ENCODE measurements at places on chromosomes 16 and 17.

DNA sequence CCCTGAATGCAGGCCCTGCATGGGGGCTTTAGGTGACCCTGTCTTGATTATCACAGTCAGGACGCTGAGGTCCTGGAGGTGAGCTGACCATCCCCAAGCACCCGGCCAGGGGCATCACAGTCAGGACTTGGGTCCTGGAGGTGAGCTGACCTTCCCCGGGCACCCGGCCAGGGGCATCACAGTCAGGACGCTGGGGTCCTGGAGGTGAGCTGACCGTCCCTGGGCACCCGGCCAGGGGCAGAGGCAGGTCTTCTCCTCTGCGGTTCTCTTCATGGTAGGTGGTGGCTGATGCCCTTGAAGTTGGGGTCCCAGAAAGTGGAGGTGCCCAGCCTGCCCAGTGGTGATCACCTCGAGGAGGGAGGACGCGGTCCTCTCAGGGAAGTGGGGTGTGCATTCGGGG lies 36.2 kb upstream of the GSE1 start:
- DNase-seq = no peak

DNA sequence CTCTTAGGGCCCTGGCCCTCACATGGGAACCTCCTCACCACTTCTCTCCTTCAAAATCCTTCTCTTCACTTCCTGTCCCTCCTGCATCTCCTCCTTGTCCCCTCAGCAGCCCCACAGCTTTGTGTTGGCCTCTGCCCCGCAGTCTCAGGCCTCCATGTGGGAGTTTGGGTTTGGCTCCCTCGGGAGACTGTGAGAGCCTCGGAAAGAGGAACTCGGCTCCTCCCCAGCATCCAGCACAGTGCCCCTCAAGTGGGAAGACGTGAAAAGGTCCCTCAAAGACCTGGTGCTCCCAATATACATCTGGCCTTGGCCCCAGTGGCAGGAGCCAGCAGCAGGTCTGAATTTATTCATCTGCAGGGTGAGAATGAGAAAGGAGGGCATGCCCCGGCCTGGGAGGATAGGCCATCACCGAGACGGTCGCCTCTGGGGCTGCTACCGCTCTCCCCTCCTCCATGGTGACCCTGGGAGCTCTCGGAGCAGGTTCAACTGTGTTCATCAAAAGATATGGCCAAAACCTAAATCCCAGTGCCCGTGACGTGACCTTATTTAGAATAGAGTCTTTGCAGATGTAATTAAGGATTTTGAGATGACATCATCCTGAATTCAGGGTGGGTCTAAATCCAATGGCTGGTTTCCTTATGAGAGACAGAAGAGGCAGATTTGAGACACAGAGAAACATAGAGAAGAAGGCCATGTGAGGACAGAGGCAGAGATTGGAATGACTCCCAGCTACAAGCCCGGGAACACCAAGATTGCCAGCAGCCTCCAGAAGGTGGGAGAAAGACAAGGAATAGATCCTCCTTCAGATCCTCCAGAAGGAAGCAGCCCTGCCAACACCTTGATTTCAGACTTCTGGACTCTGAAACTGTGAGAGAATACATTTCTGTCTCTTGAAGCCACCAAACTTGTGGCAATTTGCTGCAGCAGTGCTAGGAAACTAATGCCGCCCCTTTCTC lies 135.1 kb downstream of the MRM1 start:
- DNase-seq = no peak

DNA sequence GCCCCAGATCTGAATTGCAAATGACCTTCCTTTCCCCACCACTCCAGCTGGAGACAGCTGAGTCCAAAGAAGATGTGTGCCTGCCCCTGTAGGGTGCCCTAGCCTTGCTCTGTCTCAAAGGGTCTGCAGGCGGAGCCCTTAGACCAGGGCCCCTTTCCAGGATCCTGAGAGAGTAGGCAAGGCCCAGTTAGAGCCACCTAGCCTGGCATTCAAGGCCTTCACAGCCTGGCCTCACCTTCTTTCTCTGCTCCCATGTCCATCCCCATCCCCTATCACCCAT lies 66.6 kb upstream of the LHX1 start:
- DNase-seq = no peak

GRCh38 chr17:39705786-39706348 lies 6.0 kb downstream of the ERBB2 start:
- DNase-seq = no peak

DNA sequence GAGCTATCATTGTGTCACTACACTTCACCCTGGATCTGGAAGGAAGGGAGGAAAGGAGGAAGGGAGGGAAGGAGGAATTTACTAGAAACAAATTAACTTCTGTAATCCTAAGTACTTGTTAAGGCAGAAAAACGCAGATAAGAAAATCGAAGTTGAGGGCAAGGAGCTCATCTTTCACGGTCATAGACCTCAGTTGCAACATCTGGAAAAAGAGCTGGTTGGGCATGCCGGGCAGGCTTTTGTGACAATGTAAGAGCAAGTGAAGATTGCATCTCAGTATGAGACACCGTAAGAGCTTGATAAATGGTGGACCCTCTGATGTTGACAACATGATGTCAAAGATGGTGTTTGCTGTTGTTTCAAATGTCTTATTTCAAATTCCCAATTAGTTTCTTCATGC lies 721.5 kb downstream of the MAF start:
- no peak for DNase-seq

DNA sequence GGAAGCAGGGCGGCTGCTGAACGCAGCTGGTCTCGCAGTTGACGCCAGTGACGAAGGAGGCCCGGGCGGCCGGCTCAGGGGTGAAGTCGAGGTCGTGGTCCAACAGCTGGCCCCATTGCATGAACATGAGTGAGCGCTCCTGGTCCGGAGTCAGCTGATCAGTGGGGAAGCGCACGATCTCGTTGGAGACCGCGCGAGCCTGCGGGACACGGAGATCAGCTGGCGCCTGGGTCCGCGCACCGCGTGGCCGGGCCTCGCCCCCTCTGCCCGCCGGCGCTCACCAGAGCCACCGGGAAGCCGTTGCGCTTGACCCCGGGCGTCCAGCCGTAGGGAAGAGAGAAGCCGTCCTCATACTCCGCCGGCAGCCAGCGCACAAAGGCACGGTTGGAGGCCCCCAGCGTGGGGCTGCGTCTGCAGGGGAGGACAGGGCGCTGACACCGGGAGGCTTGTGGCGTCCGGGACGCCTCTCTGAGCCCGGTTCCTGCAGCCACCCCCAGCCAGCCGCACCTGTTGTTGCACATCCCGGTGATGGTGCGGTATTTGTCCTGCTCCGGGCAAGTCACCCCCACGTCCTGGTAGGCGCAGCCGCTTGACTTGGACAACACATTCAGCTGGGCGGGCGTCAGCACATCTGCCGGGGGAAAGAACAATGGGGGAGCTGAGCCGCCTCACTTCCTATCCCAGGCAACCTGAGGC lies 1.6 kb downstream of the MPO start:
- DNase-seq = no peak

- DNase-seq = no peak
These were observed 22.0 kb upstream of the SSTR5 start for GRCh38 chr16:1050516-1050915.

All from stimulated activated CD4-positive, alpha-beta T cell treated with anti-CD3 and anti-CD28 coated beads, Interleukin-12 subunit alpha, Interleukin-12 subunit beta, amount 100 ng/mL, for 24 hours (primary cell).